Esophagus mucosa (tissue), 1 donor: ENCODE measurements at places on chromosomes 5 and 9.
A peak's percentile ranks its signal among the peaks of the same experiment; 100 is the strongest.

- no peak for ATAC-seq
These were observed 237.1 kb downstream of the DMRTA1 start for GRCh38 chr9:22683700-22684075.

GRCh38 chr9:100090880-100091279, 7.9 kb downstream of the ERP44 start:
- ATAC-seq, result no peak

GRCh38 chr5:50958852-50959457, 292.5 kb downstream of the PARP8 start:
- no peak for ATAC-seq

DNA sequence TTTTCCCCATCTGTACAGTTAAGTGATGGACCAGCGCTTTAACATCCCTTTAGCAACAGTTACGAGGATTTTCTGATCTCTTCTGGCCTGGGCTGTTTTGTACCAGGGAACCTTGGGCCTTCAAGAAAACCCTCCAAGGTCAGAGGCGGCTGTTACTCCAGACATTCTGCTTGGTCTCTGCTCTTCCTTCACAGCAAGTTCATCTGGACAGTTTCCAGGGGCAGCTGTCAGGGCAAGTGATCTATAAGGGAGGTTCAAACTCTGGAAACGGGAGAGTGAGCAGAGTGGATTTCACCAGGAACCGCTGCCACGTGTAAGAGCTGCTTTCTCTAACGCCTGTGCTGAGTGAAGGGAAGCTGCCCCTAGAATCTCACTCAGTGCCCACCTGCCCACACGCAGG, 36.7 kb downstream of the ZNF618 start:
- ATAC-seq, result no peak

DNA sequence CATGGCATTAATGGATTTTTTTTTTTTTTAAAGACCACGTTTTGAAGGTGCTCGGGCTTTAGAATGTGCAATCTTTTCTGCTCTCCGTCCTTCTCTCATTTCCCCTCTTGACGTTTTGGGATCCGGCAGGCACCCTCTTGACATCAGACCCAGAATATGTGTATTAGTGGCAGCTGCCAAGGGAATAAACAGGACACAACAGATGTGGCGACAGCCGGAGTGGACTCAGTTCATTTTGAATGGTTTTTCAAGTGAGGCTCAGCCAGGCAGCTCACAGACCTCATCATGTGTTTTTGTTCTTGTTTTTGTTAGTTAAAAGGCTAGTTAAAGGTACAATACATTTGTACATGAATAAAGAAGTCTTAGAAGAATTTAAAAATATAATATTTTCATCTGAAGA, 365.0 kb upstream of the SEMA6A start:
- ATAC-seq, result no peak

GRCh38 chr5:131381021-131381420, 117.2 kb downstream of the CDC42SE2 start:
- ATAC-seq, result no peak

GRCh38 chr5:5629607-5629978, 207.1 kb downstream of the ICE1 start:
- peak; percentile 44 for ATAC-seq
